ENCODE measurements at places on chromosomes 7 and 10. TPM values are rescaled to one million over a fixed set of nuclear protein-coding genes. Genes with fewer than 3 reads are reported as not detected.

The PIP gene
- total RNA-seq, result not detected

The GJD4 gene
- not detected for total RNA-seq

The ZNF777 gene
- 4.3 TPM for total RNA-seq

The KLHDC10 gene
- 25.0 TPM for total RNA-seq

The GIMAP1 gene
- total RNA-seq, result 24.5 TPM

The CNPY4 gene
- 24.4 TPM for total RNA-seq

The CRYGN gene
- not detected for total RNA-seq

The TMEM120A gene
- total RNA-seq, result 34.3 TPM

The GBX1 gene
- not detected for total RNA-seq

The OR13A1 gene
- total RNA-seq, result not detected

The ITIH5 gene
- total RNA-seq, result 1.0 TPM

The TES gene
- 90.5 TPM for total RNA-seq

The MSMB gene
- not detected for total RNA-seq

The NME8 gene
- not detected for total RNA-seq

The PHF14 gene
- 24.3 TPM for total RNA-seq

The LEP gene
- not detected for total RNA-seq

The LLCFC1 gene
- total RNA-seq, result not detected

The LOXL4 gene
- total RNA-seq, result 0.51 TPM

The SMKR1 gene
- total RNA-seq, result 0.13 TPM

The TAS2R41 gene
- total RNA-seq, result not detected

The GPNMB gene
- not detected for total RNA-seq

The IL6 gene
- 0.39 TPM for total RNA-seq

The RBP4 gene
- not detected for total RNA-seq

The IRF5 gene
- 0.26 TPM for total RNA-seq

The ATOH7 gene
- not detected for total RNA-seq

The NSUN6 gene
- total RNA-seq, result 3.3 TPM

The SLC25A13 gene
- 21.6 TPM for total RNA-seq

The HACD1 gene
- 12.9 TPM for total RNA-seq

The PTF1A gene
- not detected for total RNA-seq

The IGF2BP3 gene
- 4.3 TPM for total RNA-seq

The ARMS2 gene
- total RNA-seq, result not detected

The EVX1 gene
- total RNA-seq, result not detected

The CUZD1 gene
- total RNA-seq, result 0.26 TPM

The SOSTDC1 gene
- total RNA-seq, result not detected

The GPR37 gene
- total RNA-seq, result 0.13 TPM

The CLCN1 gene
- total RNA-seq, result not detected

The OR6B1 gene
- not detected for total RNA-seq

The LIPK gene
- not detected for total RNA-seq

The BAIAP2L1 gene
- 0.25 TPM for total RNA-seq

The BCCIP gene
- total RNA-seq, result 28.4 TPM

The CAMK1D gene
- 0.64 TPM for total RNA-seq

The ANXA11 gene
- 17.3 TPM for total RNA-seq

The STEAP1B gene
- 10.9 TPM for total RNA-seq

The ASZ1 gene
- not detected for total RNA-seq

The WNT16 gene
- total RNA-seq, result not detected

The COX15 gene
- 26.3 TPM for total RNA-seq

The ELFN1 gene
- 0.38 TPM for total RNA-seq

The DMBT1 gene
- total RNA-seq, result not detected

The OR2A42 gene
- total RNA-seq, result not detected

The SFRP4 gene
- total RNA-seq, result not detected

The PHKG1 gene
- total RNA-seq, result 0.13 TPM

The PLAC9 gene
- 3.7 TPM for total RNA-seq

The TMEM213 gene
- not detected for total RNA-seq

The ARHGEF5 gene
- total RNA-seq, result 0.38 TPM

The TMEM229A gene
- total RNA-seq, result not detected
